CD4-positive, alpha-beta T cell treated with Interleukin-15 for 4 hours (primary cell): ENCODE measurements at places on chromosomes 16 and 17.

DNA sequence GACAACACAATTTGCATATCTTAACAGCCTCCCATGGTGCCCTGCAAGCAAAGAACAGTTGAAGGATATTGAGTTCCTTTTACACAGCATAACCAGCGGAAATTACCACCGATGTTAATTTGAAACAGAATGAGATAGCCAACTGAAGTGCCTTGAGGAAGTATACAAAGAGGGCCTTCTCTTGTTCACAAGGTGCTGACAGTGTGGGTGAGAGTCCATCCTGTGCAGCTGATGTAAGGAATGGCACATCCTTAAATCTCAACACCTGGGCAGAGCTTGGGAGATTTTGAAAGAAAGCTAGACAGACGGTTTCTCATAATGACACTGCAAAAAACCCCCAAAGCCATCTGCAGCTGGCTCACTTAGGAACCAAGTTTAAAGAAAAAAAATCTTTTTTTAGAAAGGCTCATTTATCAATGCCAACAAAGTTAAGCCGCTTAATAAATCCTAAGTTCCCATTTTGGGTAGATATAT is 818.6 kb downstream of the KCNJ2 start:
- DNase-seq, result no peak

DNA sequence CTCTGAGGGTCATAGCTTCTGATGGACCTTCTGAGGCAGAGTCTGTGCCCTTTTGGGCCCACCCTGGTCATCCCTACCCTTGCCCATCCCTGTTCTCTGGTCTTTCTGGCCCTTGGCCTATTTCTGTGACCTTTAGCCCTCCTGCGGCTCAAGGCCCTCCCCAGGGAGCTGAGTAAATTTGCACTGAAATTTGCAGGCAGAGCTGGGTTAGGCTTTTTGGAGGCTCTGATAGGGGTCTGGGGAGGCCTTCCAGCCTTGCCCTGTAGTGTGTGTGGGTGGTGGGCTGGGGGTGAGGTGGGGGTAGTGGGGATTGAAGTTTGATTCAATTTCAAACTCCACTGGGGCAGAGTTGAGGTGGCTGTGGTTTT is 17.8 kb downstream of the RARA start:
- no peak for DNase-seq

DNA sequence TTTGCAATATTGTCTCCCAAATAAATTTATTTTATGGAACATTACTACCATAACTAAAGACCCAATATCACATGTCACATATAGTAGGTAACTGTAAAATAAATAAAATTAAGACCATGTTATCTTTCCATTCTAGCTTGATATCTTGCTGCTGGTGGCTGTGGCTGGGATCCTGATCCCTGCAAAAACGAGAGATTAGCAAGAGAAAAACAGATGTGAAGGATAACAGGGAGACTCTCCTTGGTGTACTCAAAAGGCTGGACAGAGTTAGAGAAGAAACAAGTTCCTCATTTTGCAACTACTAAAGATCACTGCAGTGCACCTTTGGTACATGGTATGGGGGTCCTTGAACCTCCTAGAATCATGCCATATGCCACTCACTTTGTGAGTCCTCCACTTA is 49.7 kb downstream of the ARHGAP27 start:
- no peak for DNase-seq

GRCh38 chr17:68910251-68910705 is 44.9 kb downstream of the ABCA8 start:
- no peak for DNase-seq

DNA sequence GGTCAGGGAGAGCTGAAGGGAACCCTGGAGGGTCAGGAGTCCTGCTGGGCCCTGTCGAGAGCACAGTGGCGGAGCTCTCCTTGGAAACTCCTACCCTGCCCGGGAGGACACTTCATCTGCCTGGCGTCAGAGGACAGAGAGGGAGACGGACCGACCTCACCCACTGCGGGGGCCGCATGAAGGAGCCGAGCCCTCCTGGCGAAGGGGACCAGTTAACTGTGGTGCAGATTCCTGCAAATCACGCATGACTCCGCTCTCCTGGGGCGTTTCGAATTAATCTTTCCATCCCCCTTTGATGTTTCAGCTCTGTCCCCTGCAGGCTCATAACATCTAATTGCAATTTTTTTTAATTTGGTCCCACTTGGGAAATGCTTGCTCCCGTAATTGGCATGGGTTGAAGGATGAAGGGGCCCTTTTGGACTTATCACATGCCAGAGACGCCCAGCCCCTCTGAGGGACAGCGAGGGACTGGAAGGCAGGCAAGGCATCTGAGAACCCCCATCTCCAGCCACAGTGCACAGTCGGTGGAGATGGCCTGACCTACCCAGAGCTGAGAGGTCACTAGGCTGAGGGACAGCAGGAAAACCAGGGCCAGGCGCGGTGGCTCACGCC is 26.5 kb downstream of the RPH3AL start:
- no peak for DNase-seq
